Esophagus squamous epithelium (tissue), 5 donors: ENCODE measurements at places on chromosomes 11 and 22.

- no peak for DNase-seq
Measured at GRCh38 chr22:30697975-30698374, 3.3 kb downstream of the OSBP2 start.

- no peak for DNase-seq
Measured at GRCh38 chr22:50192436-50193204, 6.9 kb downstream of the TRABD start.

GRCh38 chr22:23562186-23562585 lies 17.9 kb downstream of the IGLL1 start:
- DNase-seq, result no peak

GRCh38 chr22:31898926-31899325 lies 45.4 kb upstream of the YWHAH start:
- DNase-seq, result no peak

GRCh38 chr11:33263549-33263948 lies 6.4 kb downstream of the HIPK3 start:
- no peak for DNase-seq

DNA sequence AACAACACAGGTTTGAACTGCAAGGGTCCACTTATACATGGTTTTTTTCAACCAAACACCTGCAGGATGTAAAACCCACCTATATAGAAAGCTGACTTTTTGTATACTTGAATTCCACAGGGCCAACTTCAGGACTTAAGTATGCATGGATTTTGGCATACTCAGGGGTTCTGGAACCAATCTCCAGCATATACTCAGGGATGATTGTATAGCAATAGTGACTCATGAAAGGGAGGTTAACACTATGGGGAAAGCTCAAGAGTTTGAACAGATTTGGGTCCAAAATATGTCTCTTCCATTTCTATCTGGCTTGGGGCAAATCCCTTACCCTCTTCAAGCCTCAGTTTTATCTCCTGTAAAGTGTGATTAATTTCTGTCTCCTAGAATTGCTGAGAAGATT lies 94.9 kb downstream of the MICAL2 start:
- no peak for DNase-seq

GRCh38 chr11:17558916-17559315 lies 11.9 kb downstream of the OTOG start:
- no peak for DNase-seq

- no peak for DNase-seq
Measured at GRCh38 chr22:23613193-23613972, 18.7 kb downstream of the DRICH1 start.

DNA sequence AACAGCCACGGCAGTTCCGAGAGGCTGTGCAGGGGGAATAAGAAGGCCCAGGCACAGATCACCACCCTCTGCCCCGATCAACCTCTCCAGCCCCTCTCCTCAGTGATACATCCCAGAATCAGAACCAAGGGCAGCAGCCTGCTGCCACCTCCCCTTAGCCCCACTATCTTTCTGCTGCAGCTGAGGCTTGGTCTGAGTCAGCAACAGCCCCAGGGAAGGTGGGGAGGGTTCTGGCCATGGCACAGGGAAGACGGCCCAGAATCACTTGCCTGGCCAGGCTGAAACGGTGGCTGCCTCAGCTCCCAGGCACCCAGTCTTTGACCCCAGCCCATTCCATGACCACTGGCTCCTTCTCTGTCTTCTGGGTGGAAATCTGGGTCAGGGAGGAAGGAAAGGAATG lies 2.3 kb downstream of the CHID1 start:
- no peak for DNase-seq

DNA sequence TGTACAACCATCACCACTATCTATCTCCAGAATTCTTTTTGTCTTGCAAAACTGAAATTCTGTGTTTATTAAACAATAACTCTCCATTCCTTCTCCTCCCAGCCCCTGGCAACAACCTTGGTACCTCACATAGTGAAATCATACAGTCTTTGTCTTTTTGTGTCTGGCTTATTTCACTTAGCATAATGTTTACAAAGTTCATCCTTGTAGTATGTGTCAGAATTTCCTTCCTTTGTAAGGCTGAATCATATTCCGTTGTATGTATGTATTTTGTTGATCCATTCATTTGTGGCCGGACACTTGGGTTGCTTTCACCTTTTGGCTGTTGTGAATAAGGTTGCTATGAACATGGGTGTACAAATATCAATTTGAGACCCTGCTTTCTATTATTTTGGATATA lies 243.7 kb upstream of the TBCEL start:
- DNase-seq, result no peak

DNA sequence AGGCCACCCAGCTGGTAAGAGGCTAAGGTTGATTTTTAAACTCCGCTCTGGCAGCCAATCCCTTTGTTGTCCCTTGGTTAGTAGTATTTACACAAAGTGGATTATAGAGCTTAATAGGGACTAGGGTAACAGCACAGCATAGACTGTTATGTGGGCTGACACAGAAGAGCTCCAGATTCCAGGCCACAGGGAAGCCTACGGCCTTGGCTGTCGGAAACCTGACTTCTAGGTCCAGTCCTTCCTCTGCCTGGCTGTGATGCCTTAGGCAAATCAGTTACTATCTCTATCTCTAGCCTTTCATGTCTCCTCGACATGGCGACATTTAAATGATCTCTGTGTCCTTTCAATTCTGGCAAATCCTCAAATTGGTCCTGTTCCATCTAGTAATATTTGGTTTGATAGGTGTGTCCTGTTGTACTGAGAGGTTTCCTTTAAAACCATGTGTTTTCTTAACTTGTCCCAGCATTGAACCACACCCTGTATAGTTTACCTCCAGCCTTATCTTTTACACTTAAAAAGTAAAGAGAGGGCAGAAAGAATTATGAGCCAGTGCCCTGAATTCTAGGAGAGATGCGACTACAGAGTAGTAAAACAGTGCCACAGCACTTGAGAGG lies 4.2 kb downstream of the MMP1 start:
- no peak for DNase-seq

DNA sequence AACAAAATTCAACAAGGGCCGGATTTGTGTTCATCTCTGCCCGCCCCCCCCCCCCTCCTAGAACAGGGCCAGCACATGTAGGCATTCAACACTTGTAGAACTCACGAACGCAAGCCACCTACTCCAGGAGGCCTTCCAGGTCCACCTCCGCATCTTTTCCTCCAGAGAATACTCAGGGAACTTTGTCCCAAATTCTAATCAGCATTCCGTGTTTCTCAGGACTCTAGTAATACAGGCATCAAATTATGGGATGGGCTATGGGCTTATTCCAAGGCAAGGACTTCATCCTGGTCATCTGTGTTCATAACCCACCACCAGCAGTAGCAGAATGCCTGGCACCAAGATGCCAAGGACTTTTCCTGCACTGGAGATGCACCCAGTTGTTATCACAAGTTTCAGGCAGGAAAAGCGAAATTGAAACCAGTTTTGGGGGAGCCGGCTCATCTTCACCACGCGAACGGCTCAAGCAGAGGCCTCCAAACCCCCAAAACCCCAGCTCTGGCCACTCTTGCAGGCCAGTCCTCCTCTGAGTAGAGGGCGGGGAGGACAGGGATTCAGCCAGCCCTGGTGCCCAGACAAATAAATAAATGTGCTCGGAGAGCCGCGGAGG lies 462 bp downstream of the UBE2L6 start:
- no peak for DNase-seq

DNA sequence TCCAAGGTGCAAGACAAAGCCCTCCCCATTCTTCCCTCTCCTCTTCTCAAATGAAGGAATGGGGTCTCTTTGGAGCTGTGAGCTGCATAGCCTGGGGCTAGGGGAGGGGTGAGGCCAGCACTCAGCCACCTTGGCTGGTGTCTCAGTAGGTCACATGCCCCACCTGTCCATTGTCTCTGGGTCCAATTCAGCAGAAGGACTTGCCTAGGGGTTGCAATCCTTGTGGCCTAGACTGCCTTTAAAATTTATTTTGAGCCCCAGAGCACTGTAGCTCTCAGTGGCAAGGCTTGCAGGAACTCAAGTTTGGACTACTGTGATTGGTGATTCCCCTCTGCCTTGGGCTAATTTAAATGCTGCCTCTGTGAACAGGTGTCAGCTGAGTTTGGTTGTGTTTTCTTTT lies 336.7 kb downstream of the DDX10 start:
- DNase-seq, result no peak

GRCh38 chr11:62614275-62614674 lies 1.2 kb downstream of the ROM1 start:
- no peak for DNase-seq
